NCI-H2107 (cell line): ENCODE measurements at places on chromosomes 11 and 22.
A peak's percentile ranks its signal among the peaks of the same experiment; 100 is the strongest.

DNA sequence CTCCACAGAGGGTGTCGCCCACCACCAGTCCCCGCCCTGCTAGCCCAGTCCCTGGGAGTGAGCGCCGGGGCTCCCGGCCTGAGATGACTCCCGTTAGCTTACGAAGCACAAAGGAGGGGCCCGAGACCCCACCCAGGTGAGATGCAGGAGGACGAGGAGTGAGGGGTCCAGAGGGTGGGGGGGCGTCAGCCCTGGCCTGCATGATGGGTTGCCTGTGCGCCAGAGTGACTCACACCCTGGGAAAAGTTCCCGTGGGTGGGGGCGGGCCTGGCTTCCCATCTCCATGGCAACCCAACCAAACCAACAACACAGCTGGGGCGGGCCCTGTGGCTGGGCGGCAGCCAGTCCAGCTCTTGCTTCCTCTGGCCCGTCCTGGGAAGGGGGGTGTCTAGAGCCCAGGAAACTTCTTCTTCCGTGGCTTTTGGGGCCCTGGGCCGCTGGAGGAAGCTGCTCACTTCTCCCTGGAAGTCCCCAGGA is 4.5 kb downstream of the GAS2L1 start:
- DNase-seq = no peak

DNA sequence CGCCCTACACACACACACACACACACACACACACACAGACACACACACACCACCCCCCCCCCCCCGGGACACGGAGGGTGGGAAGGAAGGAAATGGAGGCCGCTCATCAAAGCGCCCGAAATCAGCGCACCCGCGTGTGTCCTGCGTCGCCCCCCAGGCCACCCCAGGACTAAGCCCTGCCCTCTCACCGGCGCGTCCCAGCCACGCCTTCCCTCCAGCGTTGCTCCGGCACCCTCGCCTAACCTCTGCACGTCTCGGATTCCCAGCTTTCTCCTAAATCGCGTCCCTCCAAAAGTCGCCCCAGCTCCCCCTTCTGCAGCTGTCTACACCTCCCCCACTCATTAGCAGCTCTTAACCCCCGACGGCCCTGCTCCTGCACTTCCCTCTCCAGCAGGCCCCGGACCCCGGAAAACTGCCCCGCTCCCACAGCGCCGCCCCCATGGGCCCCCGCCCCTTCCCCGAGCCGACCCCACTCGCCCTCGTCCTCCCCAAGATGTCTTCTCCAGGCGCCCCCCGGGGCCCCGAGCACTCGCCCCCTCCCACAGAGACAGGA is 557 bp downstream of the PACSIN2 start:
- DNase-seq = no peak

GRCh38 chr11:34261820-34262219 is 96.0 kb downstream of the ABTB2 start:
- no peak for DNase-seq

GRCh38 chr22:20979243-20979809 is 2.8 kb upstream of the LZTR1 start:
- no peak for DNase-seq

GRCh38 chr22:44142421-44143104 is 38.2 kb upstream of the PARVG start:
- DNase-seq = no peak

- DNase-seq = no peak
Measured at GRCh38 chr11:20661445-20661844, 7.9 kb upstream of the NELL1 start.

- DNase-seq = no peak
Measured at GRCh38 chr22:35888181-35888870, 140.3 kb downstream of the RBFOX2 start.

DNA sequence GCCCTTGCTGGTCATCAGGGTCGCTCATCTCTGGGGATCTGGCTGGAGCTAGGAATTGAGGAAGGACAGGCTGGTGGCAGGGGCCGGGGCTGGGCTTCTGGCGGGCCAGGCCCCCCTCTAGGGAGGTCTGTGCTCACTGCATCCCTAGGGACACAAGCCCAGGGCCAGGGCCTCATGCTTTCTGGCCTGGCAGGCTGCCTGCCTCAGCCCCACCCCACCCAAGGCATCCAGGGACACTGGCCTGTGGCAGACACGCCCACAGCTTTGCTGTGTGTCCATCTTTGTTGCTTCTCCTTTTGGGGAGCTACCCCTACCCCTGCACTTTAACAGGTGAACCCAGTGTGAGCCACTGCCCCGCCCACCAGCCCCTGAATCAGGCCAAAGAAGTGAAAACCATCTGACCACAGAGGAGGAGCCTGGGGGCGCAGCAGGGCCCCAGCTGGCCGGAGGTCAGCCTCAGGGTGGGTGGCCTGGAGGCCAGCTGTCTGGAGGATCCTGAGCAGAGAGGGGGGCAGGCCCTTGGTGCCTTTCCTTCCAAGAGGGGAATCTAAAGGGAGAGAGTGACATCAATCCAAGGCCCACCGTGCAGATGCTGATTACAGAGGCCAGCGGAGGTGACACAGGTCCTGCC is 26.8 kb upstream of the CELSR1 start:
- no peak for DNase-seq

- DNase-seq = no peak
Measured at GRCh38 chr11:134657631-134658030, 245.6 kb upstream of the B3GAT1 start.

DNA sequence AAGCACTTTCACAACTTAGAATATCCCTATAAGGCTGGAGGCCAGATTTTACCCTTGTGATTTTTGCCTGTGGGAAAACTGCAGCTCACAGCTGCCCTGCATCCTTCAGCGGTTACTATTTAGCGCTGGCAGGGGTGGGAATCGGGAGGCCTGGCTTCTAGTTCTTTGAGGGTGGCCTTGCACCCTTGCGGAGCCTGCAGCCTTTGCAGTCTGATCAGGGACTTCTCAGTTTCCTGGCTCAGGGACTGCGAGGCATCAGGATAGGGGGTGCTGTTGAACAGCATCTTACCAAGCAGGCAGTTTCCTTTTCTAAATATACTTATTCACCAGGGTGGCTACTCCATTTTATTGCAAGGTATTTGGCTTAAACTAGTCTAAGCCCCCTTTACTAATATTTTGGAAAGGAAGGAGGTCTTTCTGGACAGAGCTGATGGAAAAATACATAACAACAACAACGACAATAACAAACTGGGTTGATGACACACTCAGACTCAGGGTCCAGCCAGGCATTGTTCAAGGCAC is 2.9 kb upstream of the APOA1 start:
- DNase-seq = no peak

- no peak for DNase-seq
Measured at GRCh38 chr11:61697078-61697502, 16.9 kb downstream of the DAGLA start.

- DNase-seq = no peak
Measured at GRCh38 chr11:78311702-78312371, 105.8 kb downstream of the GAB2 start.

GRCh38 chr22:26811647-26811992 is 154.2 kb downstream of the MIAT start:
- no peak for DNase-seq

- DNase-seq = no peak
Measured at GRCh38 chr11:10511181-10511621, 29.8 kb downstream of the RNF141 start.

- DNase-seq = no peak
Measured at GRCh38 chr11:10038521-10039302, 255.3 kb downstream of the SBF2 start.

DNA sequence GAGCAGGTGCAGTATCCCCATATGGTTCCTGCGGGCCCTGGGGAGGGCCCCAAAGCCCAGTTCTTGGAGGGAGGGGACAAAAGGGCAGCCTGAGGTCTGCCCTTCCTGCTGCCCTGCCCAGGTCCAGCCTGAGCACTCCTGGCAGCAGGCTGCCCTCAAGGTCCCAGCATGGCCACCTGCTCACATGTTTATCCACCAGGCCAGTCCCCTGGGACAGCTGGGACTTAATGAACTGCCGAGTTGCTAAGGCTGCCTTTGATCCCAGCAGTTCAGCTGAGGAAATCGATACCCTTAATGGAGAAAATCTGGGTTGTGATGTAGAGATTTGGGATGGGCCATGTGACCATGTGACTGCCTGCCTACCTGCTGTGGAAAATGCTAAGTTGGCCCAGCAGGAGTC is 146.2 kb downstream of the TRIM29 start:
- DNase-seq = peak; percentile 26

GRCh38 chr22:45472426-45472825 is 30.3 kb upstream of the FBLN1 start:
- no peak for DNase-seq

DNA sequence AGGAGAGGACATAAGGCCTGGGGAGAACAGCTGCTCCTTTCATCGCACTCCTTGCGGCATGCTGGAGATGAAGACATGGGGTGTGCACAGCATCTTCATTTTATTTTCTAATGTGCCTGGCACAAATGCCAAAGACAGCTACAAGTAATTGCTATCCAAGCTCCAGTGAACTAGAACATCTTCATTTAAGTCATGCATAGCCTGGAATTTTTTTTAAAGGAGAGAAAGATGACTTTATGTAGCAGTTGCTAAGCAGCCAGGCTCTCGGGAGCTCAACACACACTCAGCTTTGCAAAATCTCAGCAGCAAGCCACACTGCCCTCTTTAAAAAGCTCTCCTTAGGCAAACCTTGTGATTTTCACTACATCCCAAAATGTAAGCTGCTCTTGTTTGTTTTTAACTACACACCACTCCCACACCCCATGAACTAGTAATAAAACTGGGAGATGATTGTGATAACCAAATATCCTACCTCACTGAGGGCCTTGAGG is 164.5 kb upstream of the POU2AF2 start:
- DNase-seq = no peak

DNA sequence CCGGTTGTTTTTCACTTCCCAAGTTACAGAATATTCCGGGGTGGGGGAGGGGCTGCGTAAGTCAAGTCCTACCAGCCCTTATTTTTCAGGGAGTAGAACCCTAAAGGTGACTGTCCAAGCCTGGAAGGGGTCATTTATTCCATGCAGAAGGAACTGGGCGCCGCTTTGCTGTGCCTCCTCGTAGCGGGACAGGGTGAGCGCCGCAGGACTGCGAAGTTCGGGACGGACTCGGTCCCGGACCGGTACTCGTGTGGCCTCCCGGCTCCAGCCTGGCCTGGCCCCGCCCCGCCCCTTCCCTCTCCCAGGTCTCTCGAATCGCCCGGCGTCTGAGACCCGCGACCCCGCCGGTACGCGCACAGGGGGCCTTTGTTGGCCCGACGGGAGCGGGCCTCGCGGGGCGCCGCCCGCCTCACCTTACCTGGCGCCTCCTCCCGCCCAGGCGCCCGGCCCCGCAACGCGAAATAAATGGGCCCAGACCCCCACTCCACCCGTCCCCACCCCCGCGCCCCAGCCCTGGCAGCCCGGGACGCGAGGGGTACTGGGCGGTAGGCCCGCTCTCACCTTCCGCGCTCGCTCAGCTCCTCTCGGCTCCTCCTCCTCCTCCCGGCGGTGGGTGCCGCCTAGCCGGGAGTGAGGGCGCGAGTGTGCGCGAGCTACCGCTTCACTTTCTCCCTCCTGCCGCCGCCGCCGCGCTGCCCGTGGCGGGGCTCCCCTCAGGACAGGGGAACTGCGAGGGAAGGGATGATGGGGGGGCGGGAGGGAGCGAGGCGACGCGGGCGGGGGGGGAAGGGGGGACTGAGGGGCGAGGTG is 698 bp downstream of the PAK1 start:
- DNase-seq = no peak

DNA sequence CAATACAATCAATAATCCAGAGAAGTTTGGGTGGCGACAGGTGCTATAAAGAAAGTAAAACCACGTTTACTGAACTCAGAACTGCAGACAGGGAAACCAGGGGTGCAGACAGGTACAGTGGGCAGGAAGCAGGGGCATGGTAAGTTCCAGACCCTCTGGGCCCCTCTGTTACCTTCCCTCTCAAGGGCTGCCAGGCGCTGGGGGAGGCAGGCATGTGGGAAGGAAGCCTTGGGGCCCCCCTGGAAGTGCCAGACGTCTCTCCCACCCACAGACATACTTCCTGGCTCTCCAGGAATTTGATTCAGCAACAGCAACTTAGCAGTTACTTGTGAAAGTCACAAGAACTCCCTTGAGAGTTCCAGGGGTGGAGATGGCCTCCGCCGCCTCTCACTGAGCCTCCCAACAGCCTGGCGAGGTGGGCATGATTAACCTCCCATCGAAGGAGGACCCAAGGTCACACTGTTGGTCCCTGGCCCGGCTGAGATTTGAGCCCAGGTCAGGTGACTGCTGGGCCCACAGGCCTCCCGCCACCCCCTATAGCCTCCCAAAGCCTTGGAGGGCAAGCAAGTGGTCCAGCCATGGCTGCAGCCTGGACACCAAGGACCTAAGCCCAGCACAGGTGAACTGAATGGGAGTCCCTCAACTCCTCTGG is 14.1 kb upstream of the TSKU start:
- no peak for DNase-seq

DNA sequence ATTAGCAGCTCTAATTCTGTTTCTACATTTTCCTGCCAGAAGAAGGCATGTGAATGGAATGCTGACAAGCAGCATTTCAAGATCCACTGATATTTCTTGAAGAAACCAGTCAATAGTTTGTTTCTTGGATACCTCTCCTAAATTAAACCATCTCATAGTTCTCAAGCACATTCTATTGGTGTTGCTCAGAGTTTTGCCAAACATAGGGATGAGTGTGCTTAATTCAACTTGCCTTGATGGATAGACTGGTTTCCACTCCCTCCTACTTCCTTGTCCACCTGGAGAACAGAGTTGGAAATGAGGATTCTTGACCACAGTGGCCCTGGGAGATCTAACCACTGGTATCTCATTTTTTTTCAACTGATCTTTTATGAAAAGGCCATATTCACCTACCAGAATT is 29.8 kb upstream of the DDX10 start:
- no peak for DNase-seq

GRCh38 chr11:44632466-44633123 is 67.1 kb downstream of the CD82 start:
- no peak for DNase-seq

GRCh38 chr11:96986516-96986915 is 596.7 kb downstream of the JRKL start:
- no peak for DNase-seq

DNA sequence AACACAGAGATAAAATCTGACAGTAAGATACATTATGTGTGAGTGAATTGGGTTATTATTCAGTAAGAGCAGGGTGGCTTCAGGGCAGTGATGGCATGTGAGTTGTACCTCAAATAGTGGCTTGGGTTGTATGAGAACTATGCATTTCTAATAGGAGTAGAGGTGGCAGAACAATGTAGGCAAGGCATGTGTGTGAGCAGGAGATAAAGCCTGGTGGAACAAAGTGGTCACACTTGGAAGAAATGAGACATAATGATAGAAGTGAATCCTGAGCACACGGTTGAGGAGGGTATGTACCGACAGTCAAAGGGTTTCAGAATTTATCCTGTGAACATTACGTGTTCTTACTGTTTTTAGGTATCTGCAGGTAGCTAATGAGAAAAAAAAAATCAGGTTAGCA is 159.3 kb downstream of the CASP12 start:
- DNase-seq = no peak

- DNase-seq = no peak
Measured at GRCh38 chr11:46335271-46335670, 12.0 kb upstream of the DGKZ start.

DNA sequence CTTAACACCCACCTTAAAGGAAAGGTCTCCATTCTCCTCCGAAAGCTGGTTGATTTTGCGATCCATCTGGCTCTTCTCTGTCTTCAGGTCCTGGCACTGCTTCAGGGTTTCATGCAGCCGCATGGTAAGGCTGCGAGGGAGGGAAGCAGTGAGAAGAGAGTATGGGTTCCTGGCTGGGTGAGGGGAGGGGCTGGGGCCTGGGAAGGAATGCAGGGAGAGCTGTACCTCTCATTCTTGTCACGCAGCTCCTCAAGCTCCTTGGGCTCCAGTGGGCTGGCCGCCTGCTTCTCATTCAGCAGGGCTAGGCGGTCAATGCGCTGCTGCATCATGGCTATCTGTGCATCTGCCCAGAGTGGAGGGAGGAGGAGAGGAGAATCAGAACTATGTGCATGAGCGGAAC is 19.5 kb downstream of the IL18BP start:
- DNase-seq = no peak
